GM04503 (cell line): ENCODE measurements at places on chromosomes 7 and 10.

DNA sequence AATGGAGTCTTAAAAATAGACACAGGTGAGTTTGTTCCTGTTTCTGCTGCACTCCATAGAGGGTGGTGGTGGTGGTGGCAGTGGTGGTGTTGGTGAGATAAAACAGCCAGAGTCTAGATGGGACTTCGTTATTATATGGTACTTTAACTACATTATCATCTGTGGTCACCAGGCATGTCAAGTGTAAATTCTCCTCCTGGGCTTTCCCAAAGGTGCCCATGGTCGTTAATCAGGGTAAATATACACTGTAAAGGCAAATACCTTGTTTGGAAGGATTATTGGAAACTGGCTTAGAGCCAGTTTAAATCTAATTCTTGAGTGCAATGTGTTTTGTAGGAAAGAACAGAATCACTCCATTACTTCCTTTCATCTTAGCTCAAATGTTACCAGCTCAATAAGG lies 21.5 kb upstream of the COMMD3 start:
- DNase-seq = no peak

- no peak for DNase-seq
These were observed 184.7 kb upstream of the KAT6B start for GRCh38 chr10:74641659-74642058.

DNA sequence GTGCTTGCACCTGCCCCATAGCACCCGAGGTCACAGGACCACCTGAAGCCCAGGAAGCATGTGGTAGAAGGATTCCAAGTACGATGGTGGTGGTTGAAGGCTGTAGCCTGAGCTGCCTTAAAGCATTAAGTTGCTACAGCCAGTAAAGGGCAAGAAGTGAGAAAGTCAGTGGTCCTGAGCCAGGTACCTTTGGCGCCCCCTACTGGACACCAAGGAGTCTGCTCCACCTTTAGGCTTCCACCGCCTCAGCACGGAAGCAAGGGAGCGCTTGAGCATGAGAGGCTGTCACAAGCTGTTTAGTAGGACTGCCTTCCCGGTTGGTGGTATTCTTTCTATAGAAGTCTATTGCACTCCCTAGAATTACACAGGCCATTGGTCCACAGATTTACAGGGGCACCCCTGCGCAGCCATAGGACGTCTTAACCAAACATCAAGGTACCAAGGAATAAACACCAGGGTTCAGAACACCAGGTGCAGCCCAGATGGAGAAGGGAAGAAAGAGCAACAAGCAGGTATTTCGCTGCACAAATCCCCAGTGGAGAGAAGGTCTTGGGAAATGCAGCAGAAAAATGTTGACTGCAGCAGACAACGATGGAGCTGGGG lies 2.2 kb downstream of the CRTAC1 start:
- DNase-seq = no peak

DNA sequence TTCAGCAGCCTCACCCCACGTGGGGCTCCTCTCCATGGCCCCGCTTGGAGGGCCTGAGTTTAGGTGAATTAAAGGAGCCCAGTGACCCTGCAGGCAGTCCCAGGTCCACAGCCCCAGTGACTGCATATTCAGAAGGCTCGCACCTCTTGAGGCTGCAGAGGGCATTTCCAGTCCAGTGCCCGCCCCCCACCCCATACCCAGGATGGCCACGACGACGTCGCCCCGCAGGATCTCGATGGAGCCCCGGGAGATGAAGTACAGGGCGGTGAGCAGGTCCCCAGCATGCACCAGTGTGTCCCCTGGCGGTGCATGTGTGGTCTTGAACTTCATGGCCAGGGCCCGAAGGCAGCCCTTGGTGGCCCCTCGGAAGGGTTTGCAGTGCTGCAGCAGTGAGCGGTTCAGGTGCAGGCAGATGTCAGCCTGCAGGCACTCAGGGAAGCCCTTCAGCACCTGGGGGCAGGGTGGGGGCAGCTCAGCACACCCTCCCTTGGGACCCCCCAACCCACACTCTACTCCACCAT lies 28.1 kb downstream of the KCNH2 start:
- DNase-seq = no peak

DNA sequence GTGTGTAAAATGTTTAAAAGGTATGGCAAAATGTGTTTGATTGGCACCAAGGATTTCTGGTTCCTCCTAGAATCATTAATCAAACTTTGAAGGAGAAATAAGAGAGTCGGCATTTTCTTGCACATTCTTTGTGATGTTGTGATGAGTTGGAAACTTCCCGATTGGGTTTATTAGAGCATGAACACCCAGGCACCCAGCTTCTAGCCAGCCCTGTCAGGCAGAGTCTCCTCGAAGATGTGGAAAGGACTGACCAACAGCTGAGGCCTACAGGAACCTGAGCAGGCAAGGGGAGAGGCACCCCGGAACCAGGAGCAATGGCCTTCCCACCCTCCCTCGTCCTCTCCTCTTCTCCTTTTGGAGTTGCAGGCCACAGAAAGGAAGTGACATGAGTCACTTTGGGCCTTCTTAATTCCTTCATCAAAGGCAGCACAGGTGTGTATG lies 68.7 kb downstream of the EGFR start:
- no peak for DNase-seq

DNA sequence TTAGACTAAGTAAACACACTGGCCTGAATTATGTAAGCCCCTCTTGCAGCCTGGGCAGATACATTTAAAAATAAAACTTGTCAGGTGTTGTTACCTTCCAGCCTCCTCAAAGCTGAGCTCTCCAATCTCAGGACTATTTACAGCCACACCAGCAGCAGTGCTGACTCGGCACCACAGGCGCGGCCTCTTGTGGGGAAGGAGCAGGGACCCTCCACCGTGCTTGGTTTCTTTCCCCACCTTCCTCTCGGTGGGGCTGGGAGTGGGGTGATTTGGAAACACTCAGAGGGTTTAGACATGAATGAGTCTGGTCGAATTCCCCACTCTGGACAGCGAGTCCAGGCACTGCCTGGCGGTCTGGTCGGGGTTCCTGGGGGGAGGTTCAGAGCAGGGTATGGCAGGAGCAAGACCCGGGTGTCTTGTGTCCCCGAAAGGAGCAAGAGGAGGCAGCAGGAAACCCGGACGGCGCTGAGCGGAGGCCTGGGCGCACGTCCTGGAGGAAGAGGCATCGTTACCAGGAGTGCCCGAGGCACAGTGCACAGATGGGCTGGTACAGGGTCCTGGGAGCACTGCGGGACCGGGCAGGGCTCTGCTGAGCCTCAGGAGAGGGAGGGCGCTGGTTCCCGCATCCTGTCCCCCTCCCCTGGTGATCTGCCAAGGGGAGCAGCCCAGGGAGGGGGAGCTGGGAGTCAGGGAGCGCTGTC lies 29.2 kb upstream of the CFAP46 start:
- no peak for DNase-seq

GRCh38 chr10:78212786-78213175 lies 179.1 kb downstream of the RPS24 start:
- DNase-seq = no peak

DNA sequence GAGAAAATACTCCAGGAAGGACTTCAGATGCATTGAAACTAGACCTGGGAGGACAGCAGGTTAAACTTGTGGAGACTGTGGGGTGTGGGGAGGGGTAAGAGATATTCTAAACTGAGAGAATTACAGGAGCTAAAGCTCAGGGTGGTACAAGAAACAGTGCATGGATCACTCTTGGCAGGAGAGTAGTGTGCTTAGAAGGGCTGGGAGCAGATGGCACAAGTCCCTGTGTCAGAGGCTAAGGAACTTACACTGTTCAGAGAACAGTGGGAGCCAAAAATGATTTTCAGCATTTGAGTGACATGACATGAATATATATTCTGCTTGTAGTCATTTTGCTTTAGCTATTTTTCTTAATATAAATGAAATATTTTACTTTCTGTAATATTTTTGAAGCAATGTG lies 36.0 kb upstream of the LAMB1 start:
- no peak for DNase-seq

- no peak for DNase-seq
These were observed 223.8 kb downstream of the USP6NL start for GRCh38 chr10:11387551-11388222.

GRCh38 chr10:49541762-49542161 lies 2.8 kb upstream of the ERCC6 start:
- no peak for DNase-seq

DNA sequence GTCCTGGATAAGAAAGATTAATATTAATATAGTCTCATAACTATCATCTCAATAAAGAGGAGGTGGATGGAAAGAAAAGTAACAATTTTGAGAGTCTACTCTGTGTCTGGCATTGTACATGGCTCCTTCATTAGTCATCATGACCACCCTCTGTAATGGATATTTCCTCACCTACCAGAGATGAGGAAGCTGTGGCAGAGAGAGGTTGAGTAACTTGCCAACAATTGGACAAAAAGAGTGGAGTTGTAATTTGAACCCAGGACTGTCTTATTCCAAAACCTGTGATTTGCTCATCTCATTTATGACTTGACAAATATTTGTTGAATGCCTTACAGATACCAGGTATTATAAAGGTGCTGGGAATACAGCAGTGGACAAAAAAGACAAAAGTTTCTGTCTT lies 2.1 kb upstream of the IDE start:
- DNase-seq = no peak

GRCh38 chr10:22137542-22137941 lies 80.3 kb downstream of the EBLN1 start:
- DNase-seq = no peak

- no peak for DNase-seq
These were observed 279.4 kb downstream of the RPS24 start for GRCh38 chr10:78313048-78313381.

GRCh38 chr7:105791926-105792325 lies 84.5 kb downstream of the ATXN7L1 start:
- no peak for DNase-seq

DNA sequence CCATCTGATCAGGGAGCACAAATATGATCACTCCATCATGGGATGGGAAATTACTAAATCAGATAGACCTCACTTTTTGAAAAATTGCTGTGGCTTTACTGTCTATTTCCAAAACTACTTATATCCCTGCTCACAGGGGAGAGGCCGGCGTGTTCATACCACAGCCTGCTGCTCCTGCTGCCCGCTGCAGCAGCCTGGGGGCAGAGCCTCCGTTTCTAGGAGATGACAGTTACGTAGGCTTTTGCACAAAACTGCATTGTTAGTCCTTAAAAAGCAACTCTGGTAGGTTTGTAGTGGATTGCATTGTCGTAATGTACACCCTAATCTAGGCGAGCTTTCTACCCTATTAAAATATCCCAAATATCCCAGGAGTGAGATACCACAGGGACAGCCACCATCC lies 203.7 kb downstream of the EBF3 start:
- DNase-seq = no peak

- DNase-seq = no peak
These were observed 85.2 kb upstream of the SGCE start for GRCh38 chr7:94741179-94741578.

GRCh38 chr7:148581624-148582023 lies 8.9 kb upstream of the C7orf33 start:
- no peak for DNase-seq

DNA sequence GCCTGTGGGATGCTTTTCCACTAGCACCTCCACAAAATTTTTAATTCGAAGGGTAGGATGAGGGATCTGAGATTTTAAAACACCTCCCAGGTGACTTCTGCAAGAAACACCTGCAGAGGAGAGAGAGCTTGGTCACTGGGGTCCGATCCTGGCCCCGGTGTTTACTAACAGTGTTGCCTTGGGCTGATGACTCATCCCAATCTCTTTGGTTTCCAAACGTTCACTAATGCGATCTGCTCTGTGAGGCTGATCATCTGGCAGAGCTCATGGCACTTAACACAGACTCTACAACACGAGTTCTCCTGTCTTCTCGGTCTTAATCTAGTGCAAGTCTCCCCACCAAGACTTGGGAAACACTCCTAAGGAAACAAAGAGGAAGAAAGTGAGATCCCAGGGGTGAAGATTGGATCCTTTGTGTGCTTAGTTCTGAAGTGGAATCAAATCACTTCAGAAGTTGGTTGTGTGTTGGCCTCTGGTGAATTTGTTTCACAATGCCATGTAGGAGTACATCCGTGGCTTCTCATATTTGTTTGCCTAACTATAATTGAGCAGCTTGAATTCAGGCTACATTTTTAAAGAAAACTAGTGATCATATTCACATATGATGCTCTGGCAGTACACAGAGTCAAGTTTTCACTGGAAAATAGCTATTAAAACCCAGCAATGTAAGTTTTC lies 407.9 kb downstream of the NRG3 start:
- DNase-seq = no peak
